ENCODE measurements at places on chromosomes 4 and X.

GRCh38 chr4:109232681-109233080, 69.8 kb downstream of the COL25A1 start:
- no peak for DNase-seq

DNA sequence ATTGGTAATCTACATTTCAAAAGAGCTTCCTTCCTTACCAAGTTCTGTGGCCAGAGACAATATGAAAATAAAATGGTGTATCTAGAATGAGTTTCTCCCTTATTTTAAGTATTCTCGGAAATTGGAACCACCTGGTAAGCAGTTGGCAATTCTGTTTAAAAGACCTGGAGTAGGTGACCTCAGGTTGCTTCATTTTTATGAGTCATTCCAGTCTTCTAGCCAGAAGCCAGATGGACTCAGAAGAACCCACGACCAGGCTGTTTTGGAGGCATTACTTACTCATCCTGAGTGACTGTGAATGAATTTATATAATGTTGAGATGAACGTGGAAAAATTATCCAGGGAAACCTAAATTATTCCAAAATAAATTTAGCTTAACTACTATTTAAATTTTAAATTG, 9.1 kb downstream of the BMPR1B start:
- DNase-seq = no peak

DNA sequence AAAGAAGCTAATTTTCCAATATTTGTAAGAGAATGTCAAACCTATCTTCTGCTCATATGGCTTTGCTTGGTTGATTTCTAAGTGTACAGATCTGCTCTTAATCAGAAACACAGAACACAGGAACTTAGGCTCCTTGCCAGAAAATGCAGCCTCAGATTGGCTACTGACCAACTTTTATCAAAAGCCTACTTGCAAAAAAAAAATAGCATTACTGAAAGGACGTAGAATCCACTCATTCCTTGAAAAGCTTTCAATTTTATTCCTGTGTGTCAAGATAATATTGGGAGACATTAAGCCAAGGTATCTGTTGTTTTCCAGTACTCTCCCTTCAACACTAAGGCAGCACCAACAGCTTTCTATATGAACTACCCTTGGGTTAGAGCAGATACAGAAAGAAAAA, 127.6 kb upstream of the INTU start:
- no peak for DNase-seq

- no peak for DNase-seq
Observed at GRCh38 chrX:49147282-49147681, 15.3 kb upstream of the MAGIX start.

DNA sequence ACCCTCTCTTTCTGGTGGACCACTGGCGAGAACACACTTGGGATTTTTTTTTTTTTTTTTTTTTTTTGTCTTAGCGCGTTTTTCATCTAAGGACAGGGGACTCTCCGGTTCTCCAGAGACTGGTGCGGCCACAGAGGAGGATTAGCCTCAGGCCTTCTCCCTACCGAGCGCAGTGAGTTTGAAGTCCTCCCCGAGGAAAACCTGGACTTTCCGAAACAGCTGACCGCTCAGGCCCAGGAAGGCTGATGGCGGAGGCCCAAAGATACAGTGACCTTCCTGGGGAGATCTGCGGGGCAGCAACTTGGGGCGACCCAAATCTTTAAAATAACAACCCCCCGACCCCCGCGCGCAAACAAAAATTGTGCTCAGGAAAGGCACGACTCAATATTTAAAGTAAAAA, 9.2 kb downstream of the NKX3-2 start:
- no peak for DNase-seq

GRCh38 chr4:125736057-125736456, 421.3 kb downstream of the FAT4 start:
- DNase-seq = no peak

DNA sequence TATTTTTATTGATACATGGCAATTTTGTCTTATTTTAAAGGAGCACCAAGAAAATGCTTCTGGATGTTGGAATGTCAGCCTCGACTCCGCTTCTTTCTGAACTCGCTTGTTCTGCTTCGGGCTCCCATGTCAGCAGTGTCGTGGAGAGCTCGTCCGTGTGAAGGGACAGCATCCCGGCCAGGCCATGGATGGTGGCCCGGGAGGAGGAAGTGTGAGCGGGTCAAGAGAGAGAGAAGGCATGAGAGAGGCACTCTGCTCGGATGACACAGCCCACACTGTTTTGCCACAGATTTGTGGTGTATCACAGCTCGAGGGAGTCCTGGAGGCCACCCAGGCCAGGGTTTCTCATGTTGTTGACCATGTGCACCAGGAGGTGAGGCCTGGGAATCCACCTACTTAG, 107.0 kb downstream of the TRAPPC11 start:
- no peak for DNase-seq

GRCh38 chr4:107808572-107808971, 16.2 kb upstream of the SGMS2 start:
- DNase-seq = no peak

DNA sequence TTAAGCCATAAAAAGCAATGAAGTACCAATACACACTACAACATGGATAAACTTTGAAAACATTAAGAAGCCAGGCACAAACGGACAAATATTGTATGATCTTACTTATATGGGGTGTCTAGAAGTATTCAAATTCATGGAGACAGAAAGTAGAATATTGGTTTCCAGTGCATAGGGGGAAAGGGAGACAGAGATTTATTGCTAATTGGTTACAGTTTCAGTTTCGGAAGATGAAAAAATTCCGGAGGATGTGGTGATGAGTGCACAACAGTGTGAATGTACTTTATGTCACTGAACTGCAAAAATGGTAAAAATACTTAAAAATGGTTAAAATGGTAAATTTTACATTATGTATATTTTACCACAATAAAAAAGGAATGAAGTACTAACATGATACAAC, 5.1 kb upstream of the PRDX4 start:
- DNase-seq = peak; percentile 36

DNA sequence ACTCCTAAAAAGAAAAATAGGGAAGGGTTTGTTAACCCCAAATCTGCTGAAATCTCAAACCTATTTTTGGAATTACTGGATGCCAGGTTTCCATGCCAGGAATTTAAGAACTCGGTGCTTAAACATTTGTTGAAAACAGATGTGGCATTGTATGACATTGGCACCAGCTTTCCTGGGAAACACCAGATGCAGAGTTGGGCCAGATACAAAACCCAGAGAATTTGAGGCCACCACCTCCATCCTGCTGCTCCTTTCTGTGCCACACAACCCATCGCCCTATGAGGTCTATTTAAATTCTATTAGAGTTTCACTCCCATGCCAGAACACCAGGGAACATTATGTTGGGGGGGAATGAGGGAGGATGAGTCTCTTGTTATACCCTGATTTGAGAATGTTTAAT, 71.7 kb downstream of the ARAP2 start:
- no peak for DNase-seq

- no peak for DNase-seq
Observed at GRCh38 chr4:154634058-154634457, 21.6 kb upstream of the FGG start.

DNA sequence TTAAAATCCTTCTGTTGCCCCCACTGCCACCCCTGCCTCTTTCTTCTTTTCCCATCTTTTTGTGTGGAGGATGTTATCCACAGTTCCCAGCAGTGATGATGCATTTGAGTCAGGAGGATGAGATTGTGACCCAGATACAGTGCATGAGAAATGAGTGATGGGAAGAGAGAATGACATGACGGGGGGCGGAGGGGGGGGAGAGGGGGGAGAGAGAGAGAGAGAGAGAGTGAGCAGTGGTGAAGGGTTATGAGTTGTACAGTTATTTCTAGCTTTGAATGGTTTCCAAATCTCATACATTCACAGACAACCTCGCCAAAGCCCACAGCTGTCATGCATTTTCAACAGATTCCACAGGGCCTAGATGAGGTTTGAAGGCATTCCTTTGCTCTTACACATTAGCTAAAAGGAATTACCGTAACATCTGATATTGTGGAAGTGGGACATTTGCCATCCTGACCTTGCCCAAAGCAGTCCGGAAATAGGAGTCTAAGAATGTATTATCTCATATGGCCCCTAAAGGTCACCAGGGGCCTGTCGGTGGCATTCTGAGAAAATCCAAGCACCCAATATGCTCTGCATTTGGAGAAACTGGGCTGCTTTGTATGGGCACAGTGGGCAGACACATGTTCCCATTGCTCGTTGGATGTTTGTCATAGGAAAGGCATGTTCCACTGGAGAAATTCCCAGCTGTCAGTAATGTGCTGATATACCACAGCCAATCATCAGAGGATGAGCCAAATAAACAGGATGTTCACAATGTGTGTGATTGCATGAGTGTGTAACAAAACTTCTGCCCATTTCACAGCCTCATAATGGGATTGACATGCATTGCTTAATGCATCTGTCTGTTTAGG, 435.8 kb downstream of the SPRY1 start:
- DNase-seq = no peak

- DNase-seq = no peak
Observed at GRCh38 chrX:22296871-22297270, 24.2 kb downstream of the CBLL2 start.

GRCh38 chr4:143482840-143483239, 30.7 kb upstream of the SMARCA5 start:
- peak; percentile 54 for DNase-seq

DNA sequence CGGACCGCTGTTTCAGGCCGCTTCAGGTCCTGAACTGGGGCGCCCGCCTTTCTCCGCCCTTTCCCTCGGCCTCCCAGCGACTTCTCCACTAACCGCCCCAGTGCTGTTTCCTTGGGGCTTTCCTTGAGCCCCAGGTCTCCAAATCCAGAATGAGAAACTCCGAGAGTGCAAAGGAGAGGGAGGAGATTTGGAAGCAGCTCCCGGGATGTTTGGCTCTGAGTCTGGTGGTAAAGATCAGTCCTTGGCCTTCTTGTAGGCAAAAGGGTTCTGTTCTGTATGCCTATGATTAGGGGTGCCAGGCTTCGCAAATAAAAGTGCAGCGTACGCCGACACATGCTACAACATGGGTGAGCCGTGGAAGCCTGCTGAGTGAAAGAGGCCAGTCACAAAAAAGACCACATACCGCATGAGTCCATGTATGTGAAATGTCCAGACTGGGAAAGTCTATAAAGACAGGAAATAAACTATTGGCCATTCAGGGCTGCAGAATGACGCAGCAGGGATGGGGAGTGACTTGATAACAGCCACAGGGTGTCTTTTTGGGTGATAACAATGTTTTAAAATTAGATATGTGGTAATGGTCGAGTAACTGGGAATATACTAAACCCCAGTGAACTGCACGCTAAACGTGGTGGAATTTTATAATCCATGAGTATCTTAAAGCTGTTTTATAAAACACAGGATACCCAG, 99.8 kb downstream of the TRAPPC11 start:
- no peak for DNase-seq

- peak; percentile 61 for DNase-seq
Observed at GRCh38 chr4:145186729-145187128, 6.3 kb upstream of the OTUD4 start.

GRCh38 chr4:82429728-82430192, 502 bp downstream of the HNRNPDL start:
- no peak for DNase-seq

DNA sequence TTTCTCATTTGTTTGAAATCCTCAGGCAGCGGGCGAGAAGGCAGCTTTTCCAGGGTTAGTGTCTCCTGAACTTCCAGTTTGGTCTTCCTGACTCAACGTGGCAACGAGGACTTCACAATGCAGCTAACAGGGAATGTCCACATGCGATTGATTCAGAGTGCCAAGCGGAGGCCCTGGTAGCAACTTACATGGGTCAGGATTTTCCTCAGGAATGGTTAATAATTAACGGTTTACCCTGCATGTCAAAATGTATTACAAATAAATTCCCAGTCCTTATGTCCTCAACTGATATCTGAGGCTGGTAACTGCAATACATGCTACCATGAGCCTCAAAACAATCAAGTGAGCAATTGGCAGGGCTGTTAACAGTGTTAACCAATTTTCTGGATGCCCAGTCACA, 67.2 kb downstream of the MAP3K15 start:
- no peak for DNase-seq

- DNase-seq = peak; percentile 66
Observed at GRCh38 chrX:139725720-139726119, 17.8 kb upstream of the MCF2 start.

DNA sequence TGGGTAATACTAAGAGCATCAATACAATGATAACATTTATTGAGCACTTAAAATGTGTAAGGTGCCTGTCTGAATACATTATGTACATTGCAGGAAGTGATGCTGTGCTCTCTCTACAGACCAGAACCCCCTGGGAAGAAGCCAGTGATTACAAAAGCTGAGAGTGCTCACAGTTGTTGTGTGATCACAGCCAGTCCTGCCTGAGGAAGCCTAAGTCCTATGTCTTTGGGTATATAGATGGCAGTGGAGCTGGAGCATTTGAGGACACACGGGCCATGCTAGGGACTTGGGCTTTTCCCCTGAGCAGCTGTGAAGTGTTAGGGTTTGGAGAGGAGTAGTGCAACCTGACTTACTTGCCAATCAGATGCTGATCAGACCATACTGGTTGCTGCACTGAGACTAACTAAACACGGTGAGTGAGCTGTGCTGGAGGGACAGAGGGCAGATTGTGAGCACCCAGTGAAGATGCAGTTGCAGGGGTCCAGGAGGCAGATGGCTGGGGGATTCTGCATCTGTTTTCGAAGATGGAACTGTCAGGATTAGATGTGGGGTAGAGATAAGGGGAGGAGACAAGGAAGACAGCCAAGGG, 60.8 kb upstream of the TBC1D14 start:
- DNase-seq = no peak

DNA sequence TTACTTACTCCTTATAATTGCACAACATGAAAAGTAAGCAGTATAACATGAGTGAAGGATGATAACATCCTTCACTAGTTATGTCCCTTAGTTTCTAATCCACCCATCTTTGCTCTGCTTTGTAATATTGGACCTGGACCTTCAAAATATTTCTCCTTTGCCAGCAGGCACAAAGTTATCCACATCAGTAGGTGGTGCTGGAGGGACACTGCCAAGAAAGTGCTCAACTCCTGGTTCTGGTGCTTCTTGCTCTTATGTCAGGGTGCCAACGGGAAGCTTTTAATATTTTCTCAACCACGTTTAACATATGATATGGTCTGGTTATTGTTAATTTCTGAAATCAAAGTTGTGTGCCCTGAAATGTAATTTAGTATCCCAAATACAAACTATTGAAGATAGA, 49.1 kb downstream of the TMEM165 start:
- DNase-seq = peak; percentile 12

- no peak for DNase-seq
Observed at GRCh38 chr4:77003400-77003799, 53.8 kb downstream of the SEPTIN11 start.

DNA sequence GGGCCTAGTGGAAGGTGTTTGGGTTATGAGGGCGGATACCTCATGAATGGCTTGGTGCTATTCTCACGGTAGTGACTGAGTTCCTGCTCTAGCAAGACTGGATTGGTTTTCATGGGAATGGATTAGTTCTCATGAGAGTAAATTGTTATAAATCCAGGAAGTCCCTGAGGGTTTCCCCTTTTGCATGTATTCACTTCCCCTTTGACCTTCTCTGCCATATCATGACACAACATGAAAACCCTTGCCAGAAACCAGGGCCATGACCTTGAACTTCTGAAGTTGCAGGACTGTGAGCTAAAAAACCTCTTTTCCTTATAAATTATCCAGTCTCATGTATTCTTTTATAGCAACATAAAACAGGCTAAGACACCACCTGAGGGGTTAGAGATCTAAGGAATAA, 529.7 kb upstream of the RPS6KA3 start:
- peak; percentile 0 for DNase-seq

GRCh38 chrX:150080497-150080896, 142.2 kb upstream of the EOLA2 start:
- no peak for DNase-seq

- no peak for DNase-seq
Observed at GRCh38 chr4:88009871-88010270, 2.4 kb downstream of the PKD2 start.

Data from GM12865 (cell line).